ENCODE measurements at places on chromosomes 7 and 10. TPM values are rescaled to one million over a fixed set of nuclear protein-coding genes. Genes with fewer than 3 reads are reported as not detected.

The GNG11 gene
- 18.0 TPM for polyA plus RNA-seq

The SLC16A12 gene
- polyA plus RNA-seq, result 5.9 TPM

- no peak overlapping the region for H3K4me3 ChIP-seq
- H3K4me1 ChIP-seq, result no peaks in the 10 kb centered on the region
- H3K27ac ChIP-seq, result no peak overlapping the region
- H3K27me3 ChIP-seq, result no peaks in the 10 kb centered on the region
- H3K36me3 ChIP-seq, result no peaks in the 10 kb centered on the region
These were observed 168.4 kb upstream of the IMMP2L start for GRCh38 chr7:111730476-111731300.

GRCh38 chr7:66747881-66748511, 7.5 kb downstream of the RABGEF1 start:
- H3K4me3 ChIP-seq, result no peak overlapping the region
- DNase-seq, result no peak
- H3K36me3 ChIP-seq, result no peaks in the 10 kb centered on the region
- H3K4me1 ChIP-seq, result peaks cover 4% of the 10 kb centered on the region
- H3K27ac ChIP-seq, result no peak overlapping the region

DNA sequence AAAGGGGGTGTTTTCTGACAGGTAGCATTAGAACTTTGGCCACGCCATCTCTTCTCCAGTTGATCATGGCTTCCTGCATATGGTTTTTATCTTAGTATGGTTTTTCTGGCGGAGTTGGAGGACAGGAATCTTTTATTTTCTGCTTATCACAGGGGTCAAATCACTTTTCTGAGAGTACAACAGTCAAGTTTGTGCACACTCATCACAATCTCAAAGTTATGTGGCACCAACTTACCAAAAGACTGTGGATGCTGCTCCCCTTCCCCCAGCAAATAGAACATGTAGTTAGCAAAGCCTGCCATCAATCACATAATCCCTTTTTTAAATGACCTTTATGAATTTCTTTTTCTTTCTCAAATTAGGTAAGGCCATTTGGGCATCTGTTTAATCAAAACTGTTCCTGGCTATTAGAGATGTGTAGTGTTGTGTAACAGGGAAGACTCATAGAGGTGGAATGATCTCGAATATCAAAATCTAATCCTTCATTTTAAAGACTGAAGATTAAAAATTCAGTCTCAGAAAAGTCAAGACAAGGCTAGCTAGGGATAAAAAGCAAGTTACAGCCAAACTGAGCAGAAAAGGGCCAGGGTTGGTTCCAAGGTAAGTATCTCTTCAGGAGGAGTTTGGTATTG, 3.8 kb upstream of the CH25H start:
- H3K36me3 ChIP-seq, result no peaks in the 10 kb centered on the region
- H3K4me1 ChIP-seq, result peaks cover 6% of the 10 kb centered on the region
- no peak overlapping the region for H3K4me3 ChIP-seq
- H3K27ac ChIP-seq, result no peak overlapping the region
- peaks cover 58% of the 10 kb centered on the region for H3K27me3 ChIP-seq

DNA sequence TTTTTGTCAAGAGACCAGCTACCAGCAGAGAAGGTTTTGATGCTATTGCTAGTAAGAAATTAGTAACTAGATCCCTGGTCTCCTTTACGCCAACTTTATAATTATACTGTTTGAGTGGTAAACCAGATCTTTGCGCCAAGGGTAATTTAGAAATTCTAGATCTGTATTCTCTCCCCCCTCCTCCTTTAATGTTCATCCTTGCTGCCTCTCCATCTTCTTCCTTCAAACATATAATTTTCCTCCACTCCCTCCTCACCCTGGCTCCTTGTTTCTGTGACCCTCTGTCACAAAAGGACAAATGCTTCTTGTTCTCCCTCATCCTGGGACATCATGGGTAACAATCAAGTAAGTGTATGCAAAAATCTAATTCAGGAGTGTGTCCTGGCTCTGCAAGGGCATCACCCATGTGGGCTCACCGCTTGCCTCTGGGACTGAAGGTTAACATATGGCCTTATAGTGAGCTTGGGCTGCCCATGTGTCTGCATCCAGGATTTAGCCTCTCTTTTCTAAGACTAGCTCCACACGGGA, 121.2 kb downstream of the BAMBI start:
- peaks cover 12% of the 10 kb centered on the region for H3K4me1 ChIP-seq
- no peaks in the 10 kb centered on the region for H3K27me3 ChIP-seq
- H3K4me3 ChIP-seq, result no peak overlapping the region
- H3K27ac ChIP-seq, result no peak overlapping the region

DNA sequence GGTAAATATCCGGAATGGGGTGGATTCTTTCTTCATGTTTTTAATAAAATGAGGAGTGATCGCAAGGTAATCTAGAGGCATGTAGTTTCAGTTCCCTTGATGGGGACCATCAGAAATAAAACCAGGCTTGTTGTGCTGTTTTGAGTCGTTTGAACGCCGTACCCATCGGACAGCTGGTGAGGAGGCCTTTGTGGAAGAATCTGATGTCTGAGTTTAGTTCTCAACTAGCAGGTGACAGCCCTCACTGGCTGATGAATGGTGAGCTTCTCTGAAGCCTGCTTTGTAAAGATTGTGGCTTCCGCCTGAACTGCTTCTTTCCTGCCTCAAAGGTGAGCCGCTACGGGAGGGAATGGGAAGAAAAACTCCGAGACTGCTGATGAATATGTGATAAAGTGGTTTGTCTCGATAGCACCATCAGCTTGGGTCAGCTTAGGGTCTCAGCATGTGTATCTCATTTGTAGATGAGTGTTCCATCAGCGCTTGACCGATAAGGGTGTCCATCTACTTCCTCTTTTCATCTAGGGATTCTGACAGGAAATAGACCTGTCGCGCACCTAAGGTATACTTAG, 977 bp downstream of the TMEM248 start:
- peaks cover 12% of the 10 kb centered on the region for H3K4me1 ChIP-seq
- DNase-seq, result peak; percentile 38
- H3K27ac ChIP-seq, result peak overlapping the region; percentile 73
- no peaks in the 10 kb centered on the region for H3K36me3 ChIP-seq

Measured in hepatocyte (in vitro differentiated cells).